ENCODE measurements at places on chromosomes 4 and X. TPM values are rescaled to one million over a fixed set of nuclear protein-coding genes. Genes with fewer than 3 reads are reported as not detected.

Gene PAGE5
- not detected for total RNA-seq

GRCh38 chr4:106287353-106287969 is 28.5 kb downstream of the TBCK start:
- DNase-seq: no peak

DNA sequence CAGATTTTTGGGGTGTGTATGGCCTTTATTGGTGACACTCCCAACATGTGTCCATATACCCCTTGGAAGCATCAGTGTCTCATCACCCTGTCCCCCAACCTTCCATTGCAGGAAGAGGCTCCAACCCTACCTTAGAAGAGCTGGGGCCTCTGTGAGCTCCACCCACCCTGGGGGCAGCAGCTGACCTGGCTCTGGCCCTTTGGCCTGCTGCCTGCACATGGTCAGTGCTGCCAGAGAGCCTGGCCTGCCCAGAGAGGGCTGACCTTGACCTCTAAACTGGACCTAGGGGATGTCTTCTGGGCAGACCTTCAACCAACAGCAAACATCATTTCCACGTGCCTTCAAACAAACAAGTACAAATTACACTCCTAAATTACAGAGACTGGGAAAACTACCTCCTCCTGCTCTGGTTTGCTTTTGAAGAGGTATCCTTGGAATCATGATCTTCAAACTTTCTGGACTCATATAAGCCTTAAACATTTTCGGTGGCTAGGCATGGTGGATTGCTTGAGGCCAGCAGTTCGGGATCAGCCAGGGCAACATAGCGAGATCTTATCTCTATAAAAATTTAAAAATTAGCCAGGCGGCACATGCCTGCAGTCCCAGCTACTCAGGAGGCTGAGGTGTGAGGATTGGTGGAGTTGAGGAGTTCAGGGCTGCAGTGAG is 27.3 kb upstream of the KIAA0232 start:
- DNase-seq: no peak

DNA sequence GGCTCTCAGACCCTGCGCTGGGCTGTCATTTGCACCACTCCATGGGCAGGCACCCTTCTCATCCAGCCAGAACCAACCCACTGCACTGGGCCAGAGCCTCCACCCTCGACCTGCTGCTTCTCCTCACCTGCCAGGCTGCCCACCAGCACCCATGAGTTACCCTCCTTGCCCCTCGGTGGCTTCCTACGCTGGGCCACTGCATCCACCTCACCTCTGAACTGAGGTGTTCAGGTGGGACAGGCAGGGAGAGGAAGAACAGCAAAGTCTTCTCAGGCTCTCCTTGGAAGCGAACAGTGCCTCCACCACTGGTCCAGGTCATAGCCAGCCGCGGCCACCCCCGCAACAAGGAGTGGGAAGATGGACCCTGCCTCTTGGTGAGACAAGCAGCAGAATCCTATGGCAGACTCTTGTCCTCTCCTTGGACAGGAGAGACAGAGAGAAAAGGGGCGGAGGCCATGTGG is 32.4 kb upstream of the HMX1 start:
- DNase-seq: no peak

GRCh38 chrX:40245488-40246071 is 147.8 kb upstream of the BCOR start:
- DNase-seq: no peak

DNA sequence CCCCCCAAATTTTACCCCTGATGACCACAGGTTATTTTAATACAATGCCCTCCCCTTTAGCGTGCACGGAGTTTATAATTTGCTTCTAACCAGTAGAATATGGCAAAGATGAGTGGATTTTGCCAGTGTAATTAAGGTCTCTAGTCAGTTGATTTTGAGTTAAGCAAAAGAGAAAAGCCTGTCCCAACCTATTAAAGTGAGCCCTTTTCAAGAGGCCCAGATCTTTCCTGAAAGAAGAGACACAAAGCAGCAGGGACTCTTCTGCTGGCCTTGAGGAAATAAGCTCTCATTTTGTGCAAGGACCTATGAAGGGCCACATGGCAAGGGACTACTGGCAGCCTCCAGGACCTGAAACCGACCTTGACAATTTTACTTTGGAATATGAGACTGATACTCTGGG is 61.9 kb upstream of the GABRG1 start:
- no peak for DNase-seq

- no peak for DNase-seq
Observed at GRCh38 chr4:10647846-10648245, 36.7 kb downstream of the CLNK start.

- DNase-seq: no peak
Observed at GRCh38 chrX:119604766-119605463, 1.3 kb downstream of the NKRF start.

DNA sequence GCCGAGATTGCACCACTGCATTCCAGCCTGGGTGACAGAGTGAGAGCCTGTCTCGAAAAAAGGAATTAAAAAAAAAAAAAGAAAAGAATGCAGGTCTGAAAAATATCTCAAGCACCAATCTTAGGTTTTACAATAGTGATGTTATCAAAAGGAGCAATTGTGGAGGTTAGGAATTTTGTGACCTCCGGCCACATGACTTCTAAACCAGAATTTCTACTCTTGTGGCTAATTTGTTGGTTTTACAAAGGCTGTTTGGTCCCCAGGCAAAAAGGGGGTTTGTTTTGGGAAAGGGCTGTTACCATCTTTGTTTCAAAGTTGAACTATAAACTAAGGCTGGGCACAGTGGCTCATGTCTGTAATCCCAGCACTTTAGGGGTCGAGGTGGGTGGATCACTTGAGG is 15.4 kb upstream of the ZNF41 start:
- DNase-seq: no peak

GRCh38 chrX:129845616-129846190 is 2.0 kb upstream of the ZDHHC9 start:
- no peak for DNase-seq

- no peak for DNase-seq
Observed at GRCh38 chrX:12488220-12488619, 303.0 kb upstream of the PRPS2 start.

- DNase-seq: no peak
Observed at GRCh38 chrX:133493366-133493765, 78.1 kb upstream of the GPC4 start.

- no peak for DNase-seq
Observed at GRCh38 chr4:17497890-17498523, 13.9 kb downstream of the QDPR start.

DNA sequence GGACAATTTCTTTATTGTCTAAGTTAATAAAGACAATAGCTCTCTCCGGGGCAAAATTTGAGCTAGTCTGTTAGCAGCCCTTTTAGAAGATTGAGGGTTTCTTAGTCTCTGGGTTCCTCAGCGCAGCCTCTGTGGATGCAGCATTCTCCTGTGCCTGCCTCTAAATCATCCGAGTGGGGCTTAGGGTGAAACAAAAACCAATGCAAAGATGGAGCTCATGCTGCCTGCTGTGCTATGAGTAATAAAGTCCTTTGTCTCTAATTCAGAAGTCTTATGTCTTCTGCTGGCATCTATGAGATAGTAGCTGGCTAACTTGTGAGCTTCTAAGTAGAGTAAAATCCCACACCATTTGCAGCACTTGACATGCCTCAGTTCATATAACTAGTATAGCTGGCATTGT is 67.9 kb downstream of the ANKRD50 start:
- no peak for DNase-seq

DNA sequence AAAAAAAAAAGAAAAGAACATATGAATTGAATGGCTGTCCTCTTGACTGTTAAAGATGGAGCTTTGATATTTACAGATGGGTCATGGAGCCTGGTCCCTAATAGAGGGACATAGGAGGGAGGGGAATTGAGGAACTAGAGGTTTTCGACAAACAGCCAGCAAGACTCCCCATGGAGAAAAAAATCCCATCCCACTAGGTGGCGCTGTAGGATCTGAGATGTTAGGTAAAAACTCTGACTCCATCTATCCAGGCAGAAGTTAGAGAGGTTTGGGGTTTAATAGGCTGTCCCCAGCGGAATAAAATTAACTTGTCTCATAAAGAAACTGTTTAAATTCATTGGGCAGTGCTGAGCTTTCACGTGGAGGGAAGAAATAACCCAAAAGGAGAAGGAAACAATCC is 45.9 kb downstream of the HMGB2 start:
- DNase-seq: no peak

Data from urinary bladder (tissue), 4 donors.